Endothelial cell (in vitro differentiated cells): ENCODE measurements at places on chromosomes 2 and 18. TPM values are rescaled to one million over a fixed set of nuclear protein-coding genes. Genes with fewer than 3 reads are reported as not detected.

- DNase-seq: no peak
Observed at GRCh38 chr18:48592540-48593171, 53.8 kb downstream of the CTIF start.

GRCh38 chr18:29248805-29249204 lies 1071.9 kb upstream of the CDH2 start:
- no peak for DNase-seq

DNA sequence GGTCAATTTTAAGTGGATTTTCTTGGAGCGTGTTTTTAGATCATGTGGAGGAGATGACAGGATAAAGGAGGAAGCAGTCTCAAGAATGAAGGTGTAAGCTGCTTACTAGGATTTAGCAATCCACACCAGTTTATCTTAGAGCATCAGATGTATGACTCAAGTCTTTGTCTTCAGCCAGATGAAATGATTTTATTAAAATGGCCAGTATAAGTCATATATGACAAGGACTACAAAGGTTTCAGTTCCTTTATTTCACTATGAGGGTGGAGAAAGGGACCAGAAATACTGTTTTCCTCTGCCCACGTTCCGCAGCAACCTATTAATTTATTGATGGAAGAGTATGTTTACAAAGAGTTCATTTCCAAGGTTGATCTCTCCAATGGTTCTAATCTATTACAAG lies 970.5 kb upstream of the SLC39A10 start:
- no peak for DNase-seq

GRCh38 chr2:20153131-20153851 lies 71.6 kb downstream of the SDC1 start:
- no peak for DNase-seq

The KRTCAP3 gene
- total RNA-seq: 4.6 TPM
